ENCODE measurements at places on chromosomes 3 and 15.

DNA sequence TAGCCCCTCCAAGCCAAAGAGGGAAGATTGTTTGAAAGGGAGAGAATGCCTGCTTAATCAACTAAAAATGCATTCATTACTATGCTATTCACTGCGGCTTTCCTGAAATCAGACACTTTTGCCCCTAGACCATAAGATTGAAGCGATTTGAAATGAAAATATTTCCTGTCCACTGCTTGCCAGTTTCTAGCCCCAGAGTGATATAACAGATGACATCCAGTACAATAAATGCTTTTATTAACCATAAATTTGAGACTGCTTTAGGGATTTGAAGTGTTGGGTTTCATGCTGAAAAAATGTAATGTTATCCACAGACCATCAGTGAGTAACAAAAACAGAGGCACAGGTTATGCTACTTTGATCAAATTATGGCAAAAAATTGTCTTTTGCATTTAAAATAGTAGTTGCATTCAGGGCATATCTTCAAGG, 14.1 kb downstream of the IL17RD start:
- DNase-seq: no peak

DNA sequence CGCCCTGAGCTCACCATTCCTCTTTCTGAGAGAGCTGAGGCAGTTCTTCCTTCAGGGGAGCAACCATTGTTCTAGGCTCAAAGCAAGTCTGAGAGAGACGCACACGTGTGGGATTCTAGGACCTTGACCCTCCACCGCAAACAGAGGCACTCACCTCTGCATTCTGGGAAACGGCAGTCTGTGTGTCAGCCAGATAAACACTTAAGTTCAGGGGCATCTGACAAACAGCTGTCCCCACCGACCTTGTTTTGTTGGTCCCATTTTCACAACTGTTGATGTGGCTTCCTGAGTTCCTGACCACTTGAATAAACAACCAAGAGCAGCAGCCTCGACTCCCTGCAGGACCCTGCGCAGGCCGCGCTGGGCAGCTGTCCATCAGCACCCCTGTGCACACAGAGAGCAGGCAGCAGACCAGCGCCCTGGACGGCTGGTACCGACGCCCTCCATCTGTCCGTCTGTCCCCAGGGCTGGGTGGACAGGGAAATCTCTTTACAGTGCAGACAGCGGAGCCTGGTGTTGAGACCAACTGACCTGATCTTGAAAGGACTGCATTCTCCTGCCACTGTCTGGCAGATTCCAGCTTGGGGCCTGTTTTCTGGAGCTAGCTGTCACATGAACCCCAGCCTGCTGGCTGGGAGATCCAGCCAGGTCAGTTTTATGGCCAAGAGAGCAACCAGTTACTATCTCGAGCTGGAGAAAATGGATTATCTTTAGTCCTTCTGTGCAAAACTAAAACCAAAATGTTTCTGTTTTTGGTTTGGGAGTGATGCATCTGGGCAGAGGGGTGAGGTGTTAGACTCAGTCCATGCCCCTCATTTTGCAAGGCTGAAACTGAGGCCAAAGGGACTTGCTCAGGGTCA, 64.2 kb downstream of the FAM43A start:
- no peak for DNase-seq

DNA sequence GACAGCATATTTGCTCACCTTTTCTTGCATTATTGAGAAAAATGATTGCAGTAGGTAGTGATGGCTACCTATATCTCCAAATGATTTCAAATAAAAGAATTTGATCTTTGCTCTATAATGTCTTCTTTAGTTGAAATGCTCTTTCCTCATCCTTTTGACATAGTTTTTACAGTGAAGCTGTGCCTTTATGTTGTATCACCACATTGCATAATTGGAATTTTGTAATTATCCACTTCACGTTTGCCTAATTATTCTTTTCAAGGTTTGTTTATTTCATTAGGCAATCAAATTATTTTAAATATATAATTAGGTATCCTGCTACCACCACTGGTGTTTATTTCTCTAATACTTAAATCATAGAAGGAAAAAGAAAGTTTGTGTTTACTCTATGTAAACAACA, 21.3 kb upstream of the P2RY13 start:
- DNase-seq: no peak

- no peak for DNase-seq
Measured at GRCh38 chr3:98567666-98568270, 25.6 kb downstream of the CPOX start.

DNA sequence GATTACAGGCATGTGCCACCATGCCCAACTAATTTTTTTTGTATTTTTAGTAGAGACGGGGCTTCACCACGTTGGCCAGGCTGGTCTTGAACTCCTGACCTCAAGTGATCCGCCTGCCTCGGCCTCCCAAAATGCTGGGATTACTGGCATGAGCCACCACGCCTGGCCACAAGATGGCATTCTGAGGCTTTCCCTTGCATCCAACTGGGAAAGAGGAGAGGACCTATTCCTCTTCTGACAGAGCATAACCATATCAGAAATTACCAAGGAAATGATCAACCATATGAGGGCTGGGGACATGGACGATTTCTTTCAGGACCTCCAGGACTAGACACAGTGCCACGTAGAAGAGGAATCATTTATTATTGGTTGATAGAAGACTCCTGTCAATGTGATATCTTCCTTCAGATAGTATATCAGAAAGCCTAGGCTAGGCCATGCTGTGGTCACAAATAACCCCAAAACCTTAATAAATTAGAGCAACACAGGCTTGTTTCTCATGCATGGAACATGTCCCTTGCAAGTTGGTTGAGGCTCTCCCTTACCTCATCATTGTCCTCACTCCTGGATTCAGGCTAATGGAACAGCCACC, 372.3 kb upstream of the IL12A start:
- no peak for DNase-seq

DNA sequence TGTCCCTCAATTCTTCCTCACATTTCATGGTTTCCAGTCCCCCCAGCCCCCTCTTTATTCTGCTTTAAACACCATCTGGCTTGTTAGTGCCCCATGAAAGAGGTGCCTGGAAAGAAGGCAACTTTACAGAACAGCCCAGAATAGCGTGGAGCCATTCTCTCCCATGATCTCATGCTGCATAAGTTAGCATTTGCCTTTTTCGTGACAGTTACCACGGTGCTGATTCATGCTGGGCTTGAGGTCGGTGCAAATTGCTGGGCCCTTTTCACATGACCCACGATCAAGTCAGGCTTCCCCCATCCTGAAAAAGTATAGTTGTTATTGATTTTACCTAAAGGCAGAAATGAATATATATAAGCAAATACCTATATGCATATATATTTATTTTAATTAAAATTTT, 29.6 kb downstream of the SQOR start:
- DNase-seq: no peak

- DNase-seq: no peak
Measured at GRCh38 chr3:72345237-72345878, 502.9 kb downstream of the SHQ1 start.

GRCh38 chr15:97076011-97076410, 745.5 kb downstream of the NR2F2 start:
- DNase-seq: no peak

- no peak for DNase-seq
Measured at GRCh38 chr15:51846463-51847230, 17.2 kb downstream of the TMOD3 start.

DNA sequence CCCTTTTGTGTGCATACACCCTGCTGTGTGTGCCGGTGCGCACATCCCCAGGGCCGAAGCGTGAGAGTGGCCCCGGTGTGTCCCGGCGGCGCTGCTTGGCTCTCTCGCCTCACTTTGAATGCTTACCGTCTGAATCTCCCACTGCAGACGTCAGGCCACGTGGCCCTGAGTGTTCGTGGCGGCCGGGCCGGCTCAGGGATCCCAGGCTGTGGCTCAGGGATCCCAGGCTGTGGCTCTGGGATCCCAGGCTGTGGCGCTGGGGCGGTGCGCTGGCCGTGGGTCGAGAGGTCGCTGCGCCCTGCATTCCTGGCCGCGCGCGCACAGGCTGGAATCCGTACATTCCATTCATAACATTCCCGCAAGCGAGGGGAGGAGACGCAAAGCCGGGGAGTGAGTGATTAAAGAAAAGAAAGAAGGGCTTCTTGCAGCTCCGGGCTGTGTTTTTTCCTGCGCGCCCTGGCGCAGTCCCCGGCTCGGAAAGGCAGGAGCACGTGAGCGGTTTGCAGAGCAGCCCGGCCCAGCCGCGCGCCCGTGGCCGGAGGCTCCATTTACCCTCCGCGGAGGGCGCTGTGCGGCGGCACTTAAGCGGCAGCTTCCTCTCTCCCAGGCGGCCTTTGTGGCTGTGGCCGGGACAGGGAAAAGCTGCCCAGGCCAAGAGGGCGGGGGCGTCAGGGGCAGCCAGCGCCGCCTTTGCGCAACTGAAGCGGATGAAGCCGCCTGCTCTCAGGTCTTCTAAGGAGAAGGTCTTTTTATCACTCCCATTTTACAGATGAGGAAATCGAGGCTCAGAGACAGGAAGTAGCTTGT, 87.0 kb upstream of the ALDH1L1 start:
- no peak for DNase-seq

DNA sequence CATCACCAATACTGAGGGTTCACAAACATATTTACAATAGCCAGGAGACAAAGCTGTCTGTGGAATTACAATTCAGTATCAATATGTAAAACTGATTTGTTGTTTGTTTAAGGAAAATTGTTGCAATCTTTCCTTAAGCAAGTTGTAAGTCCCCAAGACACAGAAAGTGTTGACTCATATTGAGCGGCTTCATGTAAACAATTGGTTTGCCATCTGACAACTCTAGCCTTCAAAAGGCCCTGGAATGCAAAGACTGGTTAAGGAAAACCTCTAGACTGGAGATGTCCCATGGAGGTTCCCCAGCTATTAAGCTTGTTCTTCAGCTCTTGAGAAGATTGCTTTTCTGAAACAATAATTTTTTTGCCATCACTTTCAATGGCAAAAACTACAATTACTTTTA, 283.7 kb upstream of the PROK2 start:
- DNase-seq: no peak

- no peak for DNase-seq
Measured at GRCh38 chr3:135447483-135447882, 518.0 kb upstream of the PPP2R3A start.

DNA sequence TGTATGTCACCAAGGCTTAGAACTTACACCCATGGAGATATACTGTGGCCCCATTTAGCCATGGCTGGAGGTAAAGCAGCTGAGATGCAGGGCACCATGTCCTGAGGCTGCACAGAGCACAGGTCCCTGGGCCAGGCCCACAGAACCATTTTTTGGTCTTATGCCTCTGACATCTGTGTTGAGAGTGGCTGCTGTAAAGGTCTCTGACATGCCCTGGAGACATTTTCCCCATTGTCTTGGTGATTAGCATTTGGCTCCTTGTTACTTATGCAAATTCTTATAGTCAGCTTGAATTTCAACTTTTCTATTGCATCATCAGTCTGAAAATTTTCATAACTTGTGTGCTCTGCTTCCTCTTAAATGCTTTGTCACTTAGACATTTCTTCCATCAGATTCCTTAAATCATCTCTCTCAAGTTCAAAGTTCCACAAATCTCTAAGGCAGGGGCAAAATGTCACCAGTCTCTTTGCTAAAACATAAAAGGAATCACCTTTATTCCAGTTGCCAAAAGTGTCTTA, 701.3 kb downstream of the EPHA3 start:
- DNase-seq: no peak

DNA sequence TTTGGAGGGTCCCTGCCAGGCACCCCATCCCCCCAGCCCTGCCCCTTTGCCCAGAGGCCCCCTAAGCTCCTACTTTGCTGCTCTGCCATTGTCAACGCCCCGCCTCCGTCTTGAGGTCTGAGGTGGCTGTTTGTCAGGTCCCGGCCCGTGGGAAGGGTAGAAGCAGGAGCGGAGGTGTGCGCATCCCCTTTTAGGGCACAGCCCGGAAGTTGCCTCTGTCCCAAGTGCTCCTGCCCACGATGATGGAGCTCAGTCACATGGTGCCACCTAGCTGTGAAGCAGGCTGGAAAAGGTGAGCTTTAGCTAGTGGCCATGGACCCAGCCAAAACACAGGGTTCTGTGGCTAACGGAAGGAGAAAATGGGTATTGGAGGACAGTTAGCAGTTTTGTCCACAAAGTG, 28.5 kb upstream of the LCTL start:
- no peak for DNase-seq

GRCh38 chr15:31331389-31331788, 4.8 kb downstream of the KLF13 start:
- DNase-seq: no peak

DNA sequence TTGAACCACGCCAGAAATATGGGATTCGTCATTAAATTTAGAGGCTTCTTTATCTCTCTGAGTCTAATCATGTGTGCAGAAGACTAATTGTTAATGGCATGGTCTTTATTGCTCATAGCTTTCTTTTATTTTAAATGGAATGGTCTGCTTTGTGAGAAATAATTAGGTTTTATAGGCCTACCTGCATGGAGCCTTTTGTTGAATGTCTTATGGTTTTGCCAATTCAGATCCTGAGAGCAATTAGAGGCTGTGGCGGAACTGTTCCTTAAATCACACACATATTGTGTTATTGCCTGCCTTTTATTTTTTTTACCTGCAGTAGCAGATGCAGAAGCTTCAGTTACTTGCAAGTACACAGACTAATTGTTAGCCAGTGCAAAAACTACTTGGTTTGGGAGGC, 306.2 kb downstream of the NLGN1 start:
- DNase-seq: no peak

GRCh38 chr15:88651136-88651732, 12.4 kb downstream of the ISG20 start:
- no peak for DNase-seq

- DNase-seq: no peak
Measured at GRCh38 chr3:108486941-108487340, 23.5 kb downstream of the MYH15 start.

DNA sequence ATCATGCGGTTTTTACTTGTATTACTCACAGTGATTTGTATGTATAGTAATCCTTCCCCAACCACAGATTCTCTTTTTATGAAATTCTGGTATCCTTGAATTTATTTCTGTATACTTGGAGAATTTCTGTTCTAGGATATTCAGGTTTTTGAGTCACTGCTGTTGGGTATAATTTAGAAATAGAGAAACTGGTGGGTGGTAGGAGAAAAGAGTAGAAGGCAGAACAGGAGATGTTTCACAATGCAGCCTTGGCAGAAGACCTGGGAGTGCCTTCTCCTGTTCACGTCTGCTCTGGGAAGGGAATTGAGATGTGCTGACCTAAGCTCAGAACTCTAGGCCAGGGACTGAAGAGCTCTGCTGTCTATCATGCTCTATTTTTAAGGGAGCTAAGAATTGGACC, 193.6 kb downstream of the EPHB1 start:
- no peak for DNase-seq

DNA sequence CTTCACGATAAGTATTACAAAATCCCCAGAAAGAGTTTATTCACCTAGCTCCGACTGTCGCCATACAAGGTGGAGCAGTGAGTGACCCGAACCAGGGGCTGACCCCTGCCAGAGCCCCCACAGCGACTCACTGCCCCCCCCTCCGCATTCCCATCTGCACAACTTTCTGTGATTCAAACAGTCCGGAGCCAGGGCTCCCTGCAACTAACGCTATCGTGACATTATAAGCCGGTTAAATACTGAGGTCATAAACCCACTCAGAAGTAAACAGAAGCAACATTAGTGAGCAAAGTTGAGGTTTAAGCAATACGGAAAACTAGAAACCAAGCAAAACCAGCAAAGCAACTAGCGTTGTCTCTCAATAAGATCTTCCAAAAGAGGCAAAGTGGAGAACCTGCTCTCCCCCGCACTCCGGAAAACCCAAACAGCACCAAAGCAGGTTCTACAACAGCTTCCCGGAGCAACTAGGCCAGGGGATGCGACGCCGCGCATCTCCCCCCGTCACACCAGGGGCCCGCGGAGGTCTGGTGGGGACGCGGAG, 642 bp downstream of the SCAP start:
- no peak for DNase-seq
